ENCODE measurements at places on chromosomes 1 and 21.

- no peak for DNase-seq
Measured at GRCh38 chr1:75785320-75785982, 605 bp upstream of the RABGGTB start.

- DNase-seq, result no peak
Measured at GRCh38 chr1:59605761-59606160, 209.0 kb upstream of the HOOK1 start.

DNA sequence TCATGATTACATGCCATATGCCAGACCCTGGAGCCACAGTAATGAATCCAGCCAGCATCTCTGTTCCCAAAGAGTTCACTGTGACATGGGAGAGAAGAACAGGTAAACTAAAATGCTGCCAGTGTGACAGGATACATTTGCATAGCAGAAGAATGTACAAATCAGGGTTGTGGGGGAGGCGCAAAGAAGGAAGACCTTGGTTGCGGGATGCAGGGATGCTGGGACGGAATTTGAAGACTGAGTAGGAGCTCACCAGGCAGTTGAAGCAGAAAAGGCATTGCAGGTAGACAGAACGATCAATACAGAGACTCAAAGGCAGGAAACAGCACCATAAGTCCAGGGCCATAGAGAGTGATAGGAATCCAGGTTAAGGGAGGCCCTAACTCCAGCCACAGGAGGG lies 180.3 kb upstream of the ZC3H12A start:
- no peak for DNase-seq

GRCh38 chr1:180166436-180166800 lies 11.7 kb downstream of the QSOX1 start:
- no peak for DNase-seq

GRCh38 chr1:95655321-95656020 lies 421.5 kb downstream of the RWDD3 start:
- peak; percentile 14 for DNase-seq

- no peak for DNase-seq
Measured at GRCh38 chr1:185058876-185059275, 13.5 kb downstream of the RNF2 start.

- DNase-seq, result no peak
Measured at GRCh38 chr1:198805498-198806151, 166.8 kb downstream of the PTPRC start.

GRCh38 chr1:55088413-55088812 lies 49.1 kb downstream of the PCSK9 start:
- DNase-seq, result no peak

DNA sequence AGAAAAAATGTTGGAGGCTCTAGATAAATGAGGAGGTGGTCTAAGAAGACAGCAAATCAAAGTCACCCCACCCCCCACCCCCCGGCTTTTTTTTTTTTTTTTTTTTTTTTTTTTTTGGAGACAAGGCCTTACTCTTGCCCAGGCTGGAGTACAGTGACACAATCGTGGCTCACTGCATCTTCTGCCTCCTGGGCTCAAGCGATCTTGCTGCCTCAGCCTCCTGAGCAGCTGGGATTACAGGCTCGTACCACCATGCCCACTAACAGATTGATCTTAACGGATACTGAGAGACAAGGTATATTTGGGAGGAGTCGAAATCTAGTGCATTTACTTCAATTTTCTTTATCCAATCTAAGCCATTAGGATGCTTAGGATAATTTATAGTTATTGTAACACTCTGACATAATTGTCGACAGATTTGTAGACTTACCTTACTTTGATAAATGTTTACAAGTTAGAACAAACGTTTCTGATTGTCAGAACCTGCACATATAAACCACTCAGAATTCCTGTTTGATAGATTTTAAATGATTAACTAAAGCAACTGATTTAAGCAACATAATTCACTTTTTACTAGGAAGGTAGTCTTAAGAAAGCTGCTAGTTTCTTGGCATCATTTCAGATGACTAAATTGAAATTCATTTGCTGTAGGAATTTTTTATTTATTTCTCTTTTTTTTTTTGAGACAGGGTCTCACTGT lies 33.7 kb upstream of the NBL1 start:
- DNase-seq, result no peak

- no peak for DNase-seq
Measured at GRCh38 chr1:30687886-30688285, 35.5 kb downstream of the MATN1 start.

DNA sequence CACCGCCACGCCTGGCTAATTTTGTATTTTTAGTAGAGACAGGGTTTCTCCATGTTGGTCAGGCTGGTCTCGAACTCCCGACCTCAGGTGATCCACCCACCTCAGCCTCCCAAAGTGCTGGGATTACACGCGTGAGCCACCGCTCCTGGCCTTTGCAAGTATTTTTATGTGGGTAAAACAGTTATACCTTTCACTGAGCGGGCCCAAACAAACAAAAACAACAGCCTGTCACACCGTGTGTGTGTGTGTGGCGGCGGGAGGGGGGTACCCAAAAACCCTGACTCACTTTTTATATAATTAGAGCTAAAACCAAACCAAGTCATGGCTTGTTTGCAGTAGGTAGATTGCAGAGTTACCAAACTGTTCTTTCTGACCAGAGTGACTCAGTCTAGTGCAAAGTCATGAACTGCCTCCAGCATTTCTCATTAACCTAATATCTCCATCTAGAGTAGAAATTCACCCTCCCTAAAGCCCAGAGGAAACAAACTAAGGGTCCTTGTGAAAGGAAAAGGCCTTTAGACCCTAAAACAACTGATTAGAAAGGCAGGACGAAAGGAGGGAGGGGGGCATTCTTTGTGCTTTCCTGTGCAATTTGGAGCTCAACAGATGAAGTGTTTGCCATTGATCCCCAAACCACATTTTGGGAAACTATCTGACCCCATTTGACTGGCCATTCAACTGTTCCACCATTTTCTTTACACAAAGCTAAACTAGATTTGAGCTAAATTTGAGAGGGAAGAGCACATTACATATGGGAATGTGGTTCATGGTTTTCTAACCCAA lies 181.0 kb downstream of the DHRS3 start:
- DNase-seq, result no peak

DNA sequence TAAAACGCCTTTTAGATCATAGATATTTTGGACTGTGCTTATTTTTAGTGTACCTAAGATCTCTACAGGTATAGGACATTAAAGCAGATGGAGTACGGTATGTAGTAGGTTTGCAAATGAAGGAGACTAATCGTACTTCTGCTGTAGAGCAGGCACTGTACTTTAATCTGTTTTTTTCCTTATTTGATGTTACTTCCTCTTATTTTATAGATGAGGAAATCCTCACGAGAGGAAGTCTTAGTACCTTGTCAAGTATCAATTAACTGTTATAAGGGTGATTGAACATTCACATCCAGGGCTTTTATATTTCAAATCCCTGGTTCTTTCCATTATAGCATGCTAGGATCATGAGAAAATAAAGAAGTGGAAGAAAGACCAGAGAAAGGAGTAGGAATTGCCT lies 41.1 kb downstream of the CACHD1 start:
- no peak for DNase-seq

Measured in HAP-1 (cell line).